ENCODE measurements at places on chromosomes 16 and 17.
A peak's percentile ranks its signal among the peaks of the same experiment; 100 is the strongest.

GRCh38 chr16:47143677-47144558, at the start of gene NETO2:
TSS of gene NETO2 (minus strand) at chr16:47143945. CDS start at chr16:47143612, 333 bp downstream.
- peak within 1 kb of the TSS; percentile 44 for H3K4me3 ChIP-seq
- DNase-seq = peak; percentile 84
- peaks cover 5% of the 10 kb centered on the region for H3K4me1 ChIP-seq
- no peaks in the 10 kb centered on the region for H3K36me3 ChIP-seq
- no peaks in the 10 kb centered on the region for H3K27me3 ChIP-seq
- H3K27ac ChIP-seq = no peak within 1 kb of the TSS

GRCh38 chr17:17167356-17167755, 38.8 kb downstream of the PLD6 start:
- H3K36me3 ChIP-seq = peaks cover 55% of the 10 kb centered on the region
- no peaks in the 10 kb centered on the region for H3K4me1 ChIP-seq
- no peak overlapping the region for H3K4me3 ChIP-seq
- DNase-seq = no peak

GRCh38 chr16:19210280-19210924, 42.4 kb downstream of the SYT17 start:
- no peaks in the 10 kb centered on the region for H3K4me1 ChIP-seq
- H3K27ac ChIP-seq = no peak overlapping the region
- no peaks in the 10 kb centered on the region for H3K36me3 ChIP-seq
- no peak overlapping the region for H3K4me3 ChIP-seq
- DNase-seq = no peak

DNA sequence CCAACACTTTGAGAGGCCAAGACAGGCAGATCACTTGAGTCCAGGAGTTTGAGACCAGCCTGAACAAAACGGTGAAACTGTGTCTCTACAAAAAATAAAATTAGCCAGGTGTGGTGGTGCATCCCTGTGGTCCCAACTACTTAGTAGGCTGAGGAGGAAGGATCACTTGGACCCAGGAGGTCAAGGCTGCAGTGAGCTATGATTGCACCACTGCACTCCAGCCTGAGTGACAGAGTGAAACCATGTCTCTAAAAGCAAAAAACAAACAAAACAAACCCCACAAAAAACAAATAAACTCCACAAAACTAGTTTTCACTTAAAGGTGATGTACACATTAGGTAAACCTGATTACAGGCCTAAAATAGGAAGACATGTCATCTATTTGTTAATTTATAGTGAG, 40.3 kb downstream of the MARVELD3 start:
- DNase-seq = no peak
- no peak overlapping the region for H3K27ac ChIP-seq
- H3K27me3 ChIP-seq = no peaks in the 10 kb centered on the region

DNA sequence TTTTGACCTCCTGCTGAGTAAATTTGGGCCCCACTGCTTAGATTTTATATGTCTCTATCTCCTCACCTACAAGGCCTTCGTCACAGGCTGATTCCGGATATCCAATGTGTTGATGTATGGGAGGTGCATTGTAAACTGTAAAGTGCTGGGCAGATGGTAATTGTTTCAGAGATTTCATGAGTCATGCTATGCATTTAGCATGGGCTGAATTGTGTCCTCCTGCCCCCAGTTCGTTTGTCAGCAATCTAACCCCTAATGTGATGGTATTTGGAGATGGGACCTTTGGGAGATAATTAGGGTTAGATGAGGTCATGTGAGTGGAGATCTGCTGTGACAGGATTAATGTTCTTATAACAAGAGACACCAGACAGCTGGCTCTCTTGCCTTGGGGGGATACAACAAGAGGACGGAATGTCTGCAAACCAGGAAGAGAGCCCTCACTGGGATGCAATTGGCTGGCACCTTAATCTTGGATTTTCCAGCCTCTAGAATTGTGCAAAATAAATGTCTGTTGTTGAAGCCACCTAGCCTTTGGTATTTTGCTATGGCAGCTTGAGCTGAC, 101.8 kb upstream of the NLRP1 start:
- H3K27me3 ChIP-seq = no peaks in the 10 kb centered on the region
- H3K4me1 ChIP-seq = no peaks in the 10 kb centered on the region
- DNase-seq = no peak
- no peaks in the 10 kb centered on the region for H3K36me3 ChIP-seq

- peak; percentile 39 for DNase-seq
- peaks cover 34% of the 10 kb centered on the region for H3K4me1 ChIP-seq
- peak overlapping the region; percentile 10 for H3K27ac ChIP-seq
- H3K36me3 ChIP-seq = no peaks in the 10 kb centered on the region
- no peaks in the 10 kb centered on the region for H3K27me3 ChIP-seq
Observed at GRCh38 chr16:84603140-84603816, 14.6 kb downstream of the COTL1 start.

GRCh38 chr17:74218436-74218835, 5.1 kb downstream of the TTYH2 start:
- DNase-seq = no peak
- H3K27ac ChIP-seq = no peak overlapping the region
- H3K4me3 ChIP-seq = no peak overlapping the region
- no peaks in the 10 kb centered on the region for H3K36me3 ChIP-seq
- no peaks in the 10 kb centered on the region for H3K4me1 ChIP-seq
- no peaks in the 10 kb centered on the region for H3K27me3 ChIP-seq

GRCh38 chr17:46818929-46819859, 702 bp upstream of the WNT3 start:
- DNase-seq = peak; percentile 39
- no peak overlapping the region for H3K27ac ChIP-seq
- no peaks in the 10 kb centered on the region for H3K36me3 ChIP-seq
- H3K4me3 ChIP-seq = peak overlapping the region; percentile 29

DNA sequence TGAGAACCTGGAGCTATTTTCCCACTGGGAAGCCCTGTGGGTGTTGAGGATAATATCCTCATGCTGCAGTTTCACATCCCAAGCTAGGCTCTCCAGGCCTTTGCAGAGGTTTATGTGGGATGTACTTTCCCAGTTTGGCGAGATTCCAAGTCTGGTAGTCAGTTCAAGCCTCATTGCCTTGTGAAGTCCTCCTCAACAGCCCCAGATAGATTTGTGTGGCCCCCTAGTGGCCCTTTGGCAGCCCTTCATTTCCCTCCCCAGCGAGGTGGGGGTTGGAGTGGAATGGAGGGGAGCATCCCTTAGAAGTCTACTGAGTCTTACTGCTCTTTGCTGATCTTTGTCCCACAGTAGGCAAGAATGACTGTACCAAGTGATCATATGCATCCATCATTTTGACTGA, 137.9 kb downstream of the CDH11 start:
- no peak overlapping the region for H3K27ac ChIP-seq
- H3K27me3 ChIP-seq = no peaks in the 10 kb centered on the region
- no peaks in the 10 kb centered on the region for H3K4me1 ChIP-seq
- peak; percentile 90 for DNase-seq
- H3K4me3 ChIP-seq = no peak overlapping the region
- H3K36me3 ChIP-seq = no peaks in the 10 kb centered on the region

DNA sequence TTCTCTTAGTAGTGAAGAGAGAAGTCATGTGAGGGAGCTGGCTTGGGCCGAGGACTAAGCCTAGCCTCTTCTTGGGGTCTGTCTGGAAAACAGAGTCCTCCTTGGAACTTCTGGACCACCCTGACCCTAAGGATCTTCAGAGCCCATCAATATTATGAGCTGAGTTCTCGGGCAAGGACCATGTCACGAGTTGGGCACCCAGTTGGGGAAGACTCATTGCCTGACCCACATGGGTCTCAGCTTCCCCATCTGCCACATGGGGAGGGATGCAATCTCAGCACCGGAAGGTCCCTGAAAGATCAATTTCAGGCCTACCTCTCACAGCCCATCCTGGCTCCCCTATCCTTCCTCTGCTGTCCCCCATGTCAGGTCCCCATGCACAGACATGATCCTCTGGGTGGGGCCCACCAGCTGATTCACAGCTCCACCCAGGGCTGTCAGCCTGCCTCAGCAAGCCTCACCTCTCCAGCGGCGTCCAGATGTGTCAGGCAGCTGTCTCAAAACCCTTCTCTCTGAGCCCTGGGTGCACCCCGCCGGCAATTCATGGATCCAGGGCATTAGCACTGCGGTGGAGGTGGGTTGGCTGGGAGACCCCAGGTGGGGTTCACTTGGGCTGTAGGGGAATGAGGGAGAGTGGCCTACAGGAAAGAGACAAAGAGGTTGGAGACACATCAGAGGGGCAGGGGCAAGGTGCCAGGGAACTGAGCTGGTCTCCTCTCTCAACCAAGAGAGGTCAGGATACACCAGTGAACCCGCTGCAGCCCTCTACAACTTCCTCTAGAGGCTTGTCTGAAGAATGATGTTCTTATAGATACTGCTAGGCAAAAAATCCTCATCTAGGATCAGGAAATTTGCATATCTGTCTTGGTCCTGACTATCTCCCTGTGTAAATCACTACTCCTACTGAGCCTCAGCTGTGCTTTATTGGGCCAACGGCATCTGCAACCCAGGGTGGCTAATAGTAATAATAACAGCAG, 1.8 kb downstream of the NLRP1 start:
- no peak overlapping the region for H3K27ac ChIP-seq
- peaks cover 10% of the 10 kb centered on the region for H3K4me1 ChIP-seq
- H3K36me3 ChIP-seq = no peaks in the 10 kb centered on the region

DNA sequence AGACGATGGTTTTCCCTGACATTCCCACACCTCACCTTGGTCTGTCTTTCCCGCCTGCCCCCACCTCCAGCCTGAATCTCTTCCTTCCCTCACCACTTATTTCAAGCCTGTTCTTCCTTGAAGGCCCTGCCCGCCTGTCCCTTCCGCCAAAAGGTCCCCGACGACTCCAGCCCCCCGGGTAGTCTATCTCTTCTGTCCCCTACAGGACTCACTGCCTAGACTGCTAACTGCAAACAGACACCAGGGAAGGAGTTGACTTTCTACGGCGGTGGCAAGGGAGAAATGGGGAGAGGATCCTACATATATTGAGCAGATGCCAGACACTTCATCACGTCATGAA, 53.7 kb downstream of the NT5M start:
- no peaks in the 10 kb centered on the region for H3K27me3 ChIP-seq
- H3K27ac ChIP-seq = no peak overlapping the region
- no peak overlapping the region for H3K4me3 ChIP-seq
- H3K4me1 ChIP-seq = no peaks in the 10 kb centered on the region
- H3K36me3 ChIP-seq = no peaks in the 10 kb centered on the region

DNA sequence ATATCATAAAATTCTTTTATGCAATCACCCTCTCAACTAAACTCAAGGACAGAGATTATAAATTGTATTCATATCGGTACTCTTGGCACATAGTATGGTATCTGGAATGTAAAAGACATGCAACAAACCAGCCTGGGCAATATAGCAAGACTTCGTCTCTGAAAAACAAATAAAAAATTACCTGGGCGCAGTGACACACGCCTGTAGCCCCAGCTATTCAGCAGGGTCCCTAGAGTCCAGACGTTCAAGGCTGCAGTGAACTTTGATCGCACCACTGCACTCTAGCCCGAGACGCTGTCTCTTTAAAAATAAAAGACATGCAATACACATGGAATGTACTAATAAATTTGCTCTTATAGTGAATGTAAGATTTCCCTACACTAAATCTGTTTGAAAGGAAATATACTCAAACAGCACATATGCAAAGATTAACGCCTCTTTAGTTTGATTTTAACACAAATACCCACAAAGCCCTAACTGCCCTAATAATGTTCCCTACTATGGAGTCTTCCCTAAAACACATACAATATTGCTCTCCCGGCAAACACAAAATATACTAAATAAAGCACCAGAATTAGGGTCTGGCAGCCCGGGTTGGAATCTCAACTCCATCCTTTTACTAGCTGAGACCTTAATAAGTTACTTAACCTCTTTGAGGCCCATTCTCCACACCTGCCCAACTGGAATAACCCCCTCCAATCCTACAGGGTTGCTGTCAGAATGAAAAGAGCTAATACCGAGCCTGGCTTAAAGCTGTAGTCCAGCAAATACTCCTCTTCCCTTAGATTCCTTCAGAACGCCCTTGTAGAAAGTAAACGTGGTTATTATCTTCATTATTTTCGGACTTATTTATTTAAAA, 1.2 kb downstream of the ABCA5 start:
- no peak overlapping the region for H3K27ac ChIP-seq
- no peaks in the 10 kb centered on the region for H3K27me3 ChIP-seq
- DNase-seq = no peak
- no peaks in the 10 kb centered on the region for H3K36me3 ChIP-seq

DNA sequence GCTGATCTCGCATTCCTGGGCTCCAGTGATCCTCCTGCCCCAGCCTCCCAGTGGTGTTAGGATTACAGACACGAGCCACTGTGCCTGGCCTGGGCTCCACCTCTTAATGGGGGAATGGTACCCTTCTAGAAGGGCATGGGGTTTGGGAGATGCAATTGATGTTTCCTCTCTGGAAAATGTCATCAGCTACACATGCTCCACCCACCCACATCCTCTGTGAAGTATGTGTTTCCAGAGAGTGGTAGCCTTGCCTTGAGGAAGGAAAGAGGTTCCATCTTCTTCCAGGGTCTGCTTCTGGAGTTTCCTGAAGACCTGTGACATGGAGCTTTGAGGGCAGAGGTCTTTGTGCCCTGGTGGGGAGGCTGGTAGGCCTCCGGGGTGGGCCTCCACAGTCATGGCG, 45.2 kb upstream of the GSE1 start:
- no peak for DNase-seq
- no peaks in the 10 kb centered on the region for H3K36me3 ChIP-seq
- H3K27me3 ChIP-seq = no peaks in the 10 kb centered on the region
- peaks cover 7% of the 10 kb centered on the region for H3K4me1 ChIP-seq
- no peak overlapping the region for H3K4me3 ChIP-seq

- H3K27ac ChIP-seq = no peak overlapping the region
- no peak for DNase-seq
- H3K36me3 ChIP-seq = no peaks in the 10 kb centered on the region
Observed at GRCh38 chr16:88316151-88316550, 66.6 kb upstream of the ZNF469 start.

- H3K4me3 ChIP-seq = no peak overlapping the region
- H3K27ac ChIP-seq = no peak overlapping the region
- H3K27me3 ChIP-seq = no peaks in the 10 kb centered on the region
Observed at GRCh38 chr16:79008869-79009179, 591.7 kb downstream of the MAF start.

GRCh38 chr16:8928467-8928957, 35.2 kb downstream of the USP7 start:
- peaks cover 19% of the 10 kb centered on the region for H3K36me3 ChIP-seq
- H3K4me1 ChIP-seq = peaks cover 3% of the 10 kb centered on the region
- no peaks in the 10 kb centered on the region for H3K27me3 ChIP-seq
- H3K4me3 ChIP-seq = no peak overlapping the region

GRCh38 chr17:37389160-37389559, 13.4 kb downstream of the C17orf78 start:
- no peaks in the 10 kb centered on the region for H3K36me3 ChIP-seq
- H3K27ac ChIP-seq = no peak overlapping the region
- DNase-seq = no peak
- H3K4me3 ChIP-seq = no peak overlapping the region
- H3K27me3 ChIP-seq = no peaks in the 10 kb centered on the region

DNA sequence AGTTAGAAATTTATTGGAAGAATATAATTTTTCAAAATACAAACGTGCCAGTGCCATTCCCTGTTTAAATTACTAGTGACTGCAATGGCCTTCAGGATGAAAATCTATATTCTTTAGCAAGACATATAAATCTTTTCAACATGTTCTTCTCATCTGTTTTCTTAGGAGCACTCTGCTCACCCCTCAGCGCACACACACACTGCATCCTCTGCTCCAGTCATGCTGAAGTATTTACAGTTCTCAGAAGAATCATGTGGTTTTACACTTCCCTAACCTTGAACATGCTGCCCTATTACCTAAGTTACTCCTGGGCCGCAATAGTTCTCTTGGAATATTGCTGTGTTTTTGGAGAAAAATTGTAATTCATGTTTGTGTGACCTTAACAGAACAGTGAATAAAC, 820.6 kb downstream of the CDH8 start:
- no peaks in the 10 kb centered on the region for H3K27me3 ChIP-seq
- H3K36me3 ChIP-seq = no peaks in the 10 kb centered on the region
- no peak overlapping the region for H3K27ac ChIP-seq
- H3K4me1 ChIP-seq = no peaks in the 10 kb centered on the region
- DNase-seq = no peak

GRCh38 chr17:62692721-62693431, 65.4 kb downstream of the MRC2 start:
- DNase-seq = no peak
- H3K4me1 ChIP-seq = no peaks in the 10 kb centered on the region
- H3K27ac ChIP-seq = no peak overlapping the region

All from kidney (tissue), 22 donors.